Retinal pigment epithelial cell (primary cell): ENCODE measurements at places on chromosomes 1 and 21.

DNA sequence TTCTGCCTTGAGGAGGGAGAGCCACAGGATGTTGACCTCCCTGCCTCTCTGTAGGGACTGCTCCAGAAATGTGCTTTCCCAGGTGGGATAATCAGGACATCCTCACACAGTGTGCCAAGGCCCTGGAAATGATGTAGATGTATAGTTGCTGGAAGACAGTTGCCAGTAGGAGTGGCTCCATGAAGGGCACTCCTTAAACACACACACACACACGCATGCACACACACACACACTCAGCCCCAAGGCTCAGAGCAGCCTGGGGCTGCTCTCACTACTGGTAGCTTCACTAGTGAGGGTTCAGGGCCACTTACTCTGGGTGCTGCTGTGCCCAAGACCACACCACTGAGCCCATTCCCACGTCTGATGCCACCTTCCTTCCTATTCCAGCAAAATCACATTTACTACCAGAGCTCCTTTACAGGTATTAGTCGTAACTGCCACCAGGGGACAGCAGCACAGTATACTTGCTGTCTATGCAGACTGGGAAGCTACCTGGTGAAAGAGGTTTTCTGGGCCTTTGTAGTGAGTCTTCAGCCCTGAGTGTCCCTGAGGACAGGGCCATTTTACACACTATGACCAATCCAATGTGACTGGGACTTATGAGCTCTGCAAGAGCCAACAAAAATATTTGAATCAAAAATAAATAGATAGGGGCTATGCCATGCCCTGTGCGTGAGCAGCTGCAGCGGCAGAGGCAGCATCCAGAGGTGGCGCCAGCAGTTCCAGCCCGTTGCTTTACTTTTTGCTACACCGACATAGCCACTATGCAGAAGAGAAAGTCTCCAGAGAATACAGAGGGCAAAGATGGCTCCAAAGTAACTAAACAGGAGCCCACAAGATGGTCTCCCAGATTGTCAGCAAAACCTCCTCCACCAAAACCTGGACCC, 15.0 kb downstream of the CRNN start:
- no peak for DNase-seq

GRCh38 chr1:209862391-209863356, 34.9 kb downstream of the UTP25 start:
- no peak for DNase-seq

DNA sequence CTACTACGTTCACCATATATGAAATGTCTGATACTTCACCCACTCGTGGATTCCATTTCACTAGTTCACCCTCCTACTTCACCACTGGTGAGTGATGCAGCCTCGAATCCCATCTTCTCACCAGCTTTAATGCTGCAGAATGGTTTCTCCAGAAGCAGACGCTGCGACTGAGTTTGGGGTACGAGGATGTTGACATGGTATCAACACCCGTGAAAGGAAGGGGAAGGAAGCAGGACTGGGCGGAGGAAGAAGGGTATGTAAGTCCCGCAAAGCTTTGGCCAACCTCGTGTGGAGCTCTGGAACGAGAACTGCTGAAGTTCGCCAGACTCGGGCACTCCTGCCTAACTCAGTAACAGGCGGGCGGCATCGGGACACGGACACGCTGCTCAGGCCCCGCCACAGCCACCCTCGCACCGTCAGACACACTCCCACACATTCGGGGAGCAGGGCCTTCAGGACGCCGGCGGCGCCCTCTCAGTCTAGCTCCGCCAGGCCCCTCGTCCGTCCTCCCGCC, 833 bp upstream of the DIP2A start:
- DNase-seq, result no peak

DNA sequence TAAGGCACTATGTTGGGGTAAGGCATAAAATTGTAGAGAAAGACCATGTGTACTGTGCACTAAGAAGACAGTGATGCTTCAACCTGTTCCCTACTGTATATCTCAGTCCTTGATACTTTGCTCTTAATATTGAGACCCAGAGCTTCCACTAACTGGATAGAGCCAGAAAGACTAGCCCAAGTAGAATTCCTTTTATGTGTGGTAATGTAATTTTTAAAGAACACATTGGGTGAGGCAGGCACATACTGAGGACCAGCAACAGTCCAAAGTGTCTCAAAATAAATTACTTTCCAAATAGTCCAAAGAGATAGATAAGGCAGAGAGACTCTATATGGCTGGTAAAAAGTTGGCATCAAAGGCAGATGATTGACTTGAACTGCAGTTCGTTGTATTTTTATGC, 31.4 kb upstream of the MROH9 start:
- DNase-seq, result no peak

DNA sequence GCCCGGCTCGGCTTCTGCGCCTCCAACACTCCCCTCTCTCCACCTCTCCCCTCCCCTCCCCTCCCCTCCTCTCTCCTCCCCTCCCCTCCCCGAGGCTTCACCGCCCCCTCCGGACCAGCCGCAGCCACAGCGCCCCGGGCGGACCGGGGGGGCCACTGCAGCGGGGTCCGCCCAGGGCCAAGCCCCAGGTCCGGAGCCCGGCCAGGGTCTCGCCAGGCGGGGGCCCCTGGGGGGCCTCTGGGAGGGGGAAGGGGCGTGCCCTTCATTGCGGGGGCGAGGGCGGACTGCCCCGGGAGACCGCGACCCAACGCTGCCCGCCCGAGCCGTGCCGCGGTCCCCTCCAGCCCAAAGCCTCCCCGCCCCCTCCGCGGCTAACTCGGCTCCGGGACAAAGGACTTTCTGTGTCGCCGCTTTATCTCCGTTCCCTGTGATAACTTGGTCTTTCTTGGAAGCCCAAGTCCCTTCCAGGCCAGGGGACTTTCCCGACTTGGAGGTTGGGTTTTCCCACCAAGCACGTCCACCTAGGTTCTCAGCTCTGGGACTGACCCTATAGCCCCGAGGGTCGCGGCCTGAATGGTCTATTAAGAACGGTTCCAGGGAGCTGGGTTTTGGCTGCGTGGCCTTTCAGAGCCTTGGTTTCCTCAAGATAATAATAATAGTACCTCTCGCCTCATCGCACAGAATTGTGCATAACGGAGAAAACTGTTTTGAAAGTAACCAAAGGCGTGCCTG, at the start of gene UBQLN4:
UBQLN4 (minus strand) TSS at position 31 of the 732 bp plus-strand sequence. CDS start 97 bp downstream, outside the sequence.
- no peak for DNase-seq

DNA sequence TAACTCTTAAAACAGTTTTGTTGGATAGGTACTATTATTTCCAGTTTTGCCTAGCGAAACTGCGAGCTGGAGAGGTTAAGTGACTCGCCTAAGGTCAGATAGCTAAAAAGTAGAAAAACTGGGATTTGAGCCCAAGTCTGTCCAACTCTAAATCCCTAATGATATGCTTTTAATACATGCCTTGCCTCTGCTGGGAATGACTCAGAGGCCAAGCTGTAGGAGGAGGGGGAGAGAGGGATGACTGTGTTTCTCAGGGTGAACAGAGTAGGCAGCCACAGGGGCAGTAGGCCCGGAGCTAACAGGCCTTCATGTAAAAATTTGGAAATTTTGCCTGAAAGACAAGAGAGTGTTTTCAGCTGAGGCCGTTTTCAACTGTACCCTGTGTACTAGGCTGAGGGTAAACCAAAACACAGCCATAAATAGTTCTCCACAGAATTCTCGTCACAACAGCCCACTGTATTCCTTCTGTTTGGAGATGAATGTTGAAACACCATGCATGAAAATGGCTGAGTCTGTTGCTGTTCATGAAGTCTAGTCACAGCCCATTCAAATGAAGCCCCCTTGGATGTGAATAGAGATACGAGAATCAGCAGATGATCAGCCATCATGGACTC, 107.5 kb upstream of the HOOK1 start:
- peak; percentile 94 for DNase-seq

- no peak for DNase-seq
These were observed 13.2 kb upstream of the TUFT1 start for GRCh38 chr1:151526735-151527525.

DNA sequence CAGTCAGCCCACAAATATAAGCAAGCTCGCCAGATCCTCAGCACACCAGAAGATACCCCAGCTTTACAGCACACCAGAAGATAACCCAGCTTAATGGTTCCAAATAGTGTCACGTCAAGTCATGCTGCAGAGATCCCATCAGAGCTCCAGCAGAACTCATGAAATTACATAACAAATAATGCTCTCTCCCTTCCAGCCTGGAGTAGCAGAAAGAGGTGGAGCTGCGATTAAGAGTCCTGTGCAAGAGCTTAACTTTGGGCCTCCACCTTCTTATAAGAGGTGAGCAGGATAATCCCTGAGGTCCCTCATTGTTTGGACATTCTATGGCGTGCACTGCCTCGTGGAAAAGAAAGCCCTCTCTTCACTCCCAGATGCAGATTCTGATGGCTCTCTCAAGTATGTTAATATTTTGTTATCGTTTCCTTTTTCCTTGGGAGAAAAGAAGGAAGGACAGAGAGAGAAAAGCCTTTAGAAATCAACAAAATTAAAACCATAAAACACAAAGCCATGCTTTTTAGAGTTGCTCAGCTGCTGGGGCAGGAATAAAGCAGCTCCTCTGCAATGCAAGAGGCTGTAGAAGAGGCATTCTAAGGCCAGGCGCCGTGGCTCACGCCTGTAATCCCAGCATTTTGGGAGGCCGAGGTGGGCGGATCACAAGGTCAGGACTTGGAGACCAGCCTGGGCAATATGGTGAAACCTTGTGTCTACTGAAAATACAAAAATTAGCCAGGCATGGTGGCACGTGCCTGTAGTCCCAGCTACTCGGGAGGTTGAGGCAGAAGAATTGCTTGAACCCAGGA, 59.1 kb downstream of the GLUL start:
- DNase-seq, result peak; percentile 52

DNA sequence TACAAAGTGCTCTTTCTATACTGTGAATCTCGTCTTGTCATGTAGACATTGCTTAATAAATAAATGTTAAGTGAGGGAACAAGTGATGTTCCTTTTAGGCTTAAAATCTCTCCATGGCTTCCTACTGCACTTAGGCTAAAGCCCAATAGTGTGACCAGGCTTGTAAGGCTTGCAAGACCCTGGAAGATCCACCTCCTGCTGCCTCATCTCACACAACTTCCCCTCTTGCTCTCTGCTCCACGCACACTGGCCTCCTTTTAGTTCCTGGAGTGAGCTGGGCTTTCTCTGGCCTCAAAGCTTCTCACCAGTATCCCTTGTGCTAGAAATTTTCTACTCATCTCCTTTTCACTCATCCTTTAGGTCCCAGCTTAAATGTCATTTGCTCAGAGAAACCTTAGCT, 41.5 kb upstream of the DIPK1A start:
- no peak for DNase-seq

DNA sequence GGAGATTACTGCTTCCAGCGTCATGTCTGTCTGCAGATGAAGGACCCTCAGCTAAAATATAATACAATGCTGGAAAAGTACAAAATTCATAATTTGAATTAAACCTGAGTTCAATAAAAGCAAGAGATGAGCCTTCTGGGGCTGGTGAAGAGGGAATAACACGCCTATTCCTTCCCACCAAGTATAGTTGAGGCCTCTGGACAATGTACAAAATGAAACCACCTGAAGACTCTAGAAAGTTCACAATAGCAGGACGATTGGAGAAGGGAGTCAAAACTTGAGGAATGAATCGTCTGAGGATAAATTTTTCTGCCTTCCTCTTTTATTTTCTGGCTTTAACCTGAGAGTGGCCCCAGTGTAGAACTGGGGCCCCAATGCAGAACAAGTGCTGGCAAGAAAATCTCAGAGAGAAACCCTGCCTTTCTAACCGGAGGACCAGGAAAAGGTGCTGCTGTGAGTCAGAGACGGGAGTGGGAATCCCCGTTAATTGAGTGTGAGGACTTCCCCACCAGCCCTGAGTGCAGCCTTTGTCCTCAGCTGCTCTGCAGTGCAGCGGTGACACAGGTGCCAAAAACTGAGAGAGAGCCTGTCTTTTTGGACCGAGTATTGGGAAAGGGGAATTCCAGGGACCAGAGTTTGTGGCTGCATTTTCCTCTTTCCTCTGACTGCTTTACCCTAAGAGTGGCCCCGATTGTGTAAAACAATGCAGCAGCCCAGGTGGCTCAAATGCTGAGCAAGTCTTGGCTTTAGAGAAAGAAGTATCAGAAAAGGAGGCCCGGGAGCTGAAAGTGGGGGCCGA, 264.9 kb downstream of the DYRK1A start:
- no peak for DNase-seq

GRCh38 chr1:103514920-103515503, 10.5 kb upstream of the RNPC3 start:
- DNase-seq, result no peak

DNA sequence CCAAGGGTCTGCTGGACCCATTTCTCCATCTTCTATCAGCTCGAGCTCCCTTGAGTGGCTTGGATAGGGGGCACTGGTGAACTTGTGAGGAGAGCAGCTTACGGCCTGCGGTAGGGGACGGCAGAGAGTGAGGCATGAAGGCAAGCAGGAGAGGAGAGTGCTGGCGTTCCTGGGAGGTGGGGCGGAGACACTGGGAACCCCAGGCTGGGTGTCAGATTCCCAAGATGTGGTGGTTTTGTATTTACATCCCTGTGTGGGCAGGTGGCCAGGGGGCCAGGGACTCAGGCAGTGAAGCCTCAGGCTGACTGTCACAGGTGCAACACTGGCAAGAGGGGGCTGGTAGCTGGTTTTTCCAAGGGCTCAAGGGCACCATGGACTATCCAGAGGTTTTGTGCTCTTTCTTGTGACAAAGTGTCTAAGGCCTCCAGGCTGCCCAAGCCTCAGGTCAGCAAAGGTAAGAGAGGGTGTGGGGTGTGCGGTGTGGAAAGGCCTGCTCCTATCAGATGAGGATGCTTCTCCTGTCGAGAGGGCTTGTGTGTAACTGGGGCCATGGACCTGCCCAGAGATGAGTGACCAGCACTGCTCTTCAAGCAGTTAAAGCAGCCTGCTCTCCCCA, 45.1 kb upstream of the ROR1 start:
- DNase-seq, result no peak

DNA sequence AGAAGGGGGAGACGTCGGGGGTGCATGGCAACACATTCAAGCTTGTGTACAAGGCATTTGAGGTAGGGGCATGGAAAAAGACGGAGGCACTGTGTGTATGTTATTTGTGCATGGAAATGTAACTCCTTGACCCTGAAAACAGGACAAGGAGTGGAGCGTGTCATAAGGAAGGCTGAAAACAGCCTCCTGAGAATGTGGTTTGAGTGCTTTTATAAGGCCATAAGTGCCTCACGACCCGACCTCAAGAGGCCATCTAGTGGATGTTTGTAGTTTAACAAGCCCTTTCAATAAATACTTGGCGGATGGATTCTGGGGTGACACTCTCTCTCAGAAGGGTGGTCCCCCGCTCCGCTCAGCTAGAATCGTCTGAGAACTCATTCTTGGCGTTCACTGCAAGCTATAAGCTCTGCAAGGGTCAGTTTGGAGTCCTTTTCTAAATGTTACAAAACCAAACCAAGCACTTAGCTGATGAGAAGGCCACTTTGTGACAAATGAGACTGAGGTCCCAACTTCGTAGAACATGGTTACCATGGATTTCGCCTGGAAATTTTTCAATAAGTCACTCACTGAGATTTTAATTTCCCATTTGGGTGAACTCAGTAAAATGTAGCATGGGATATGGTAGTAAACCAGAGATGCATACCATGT, 38.8 kb upstream of the CLCA4 start:
- DNase-seq, result no peak

- no peak for DNase-seq
These were observed 139.1 kb upstream of the PTGFR start for GRCh38 chr1:78351551-78352216.
